CD4-positive, alpha-beta T cell treated with Interleukin-4 for 4 hours (primary cell): ENCODE measurements at places on chromosomes 2 and 18.

DNA sequence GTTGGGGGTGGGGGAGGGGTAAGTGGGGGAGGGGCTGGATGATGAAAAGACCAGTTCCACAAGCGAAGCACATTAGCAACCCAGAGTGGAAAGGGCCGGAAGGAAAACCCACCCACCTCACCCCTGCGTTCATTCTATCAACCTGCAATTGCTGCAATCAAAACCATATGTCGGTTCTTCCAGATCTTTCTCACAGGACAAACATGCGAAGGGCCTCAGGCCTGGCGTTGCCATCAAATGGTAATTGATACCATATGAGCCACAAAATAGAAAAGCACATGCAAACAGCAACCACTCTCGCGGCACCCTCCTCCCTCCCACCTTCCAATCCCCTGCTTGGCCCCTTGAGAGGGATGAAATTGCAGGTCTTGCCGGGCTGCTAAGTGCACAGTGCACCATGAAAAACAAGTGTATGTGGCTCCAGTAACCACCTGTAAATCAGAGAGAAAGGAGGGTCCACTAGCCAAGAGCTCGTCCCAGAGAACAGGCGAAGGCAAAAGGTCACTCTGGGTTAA lies 287.5 kb downstream of the TCF4 start:
- DNase-seq: no peak

- no peak for DNase-seq
Measured at GRCh38 chr2:99861376-99861760, 281.0 kb downstream of the AFF3 start.

DNA sequence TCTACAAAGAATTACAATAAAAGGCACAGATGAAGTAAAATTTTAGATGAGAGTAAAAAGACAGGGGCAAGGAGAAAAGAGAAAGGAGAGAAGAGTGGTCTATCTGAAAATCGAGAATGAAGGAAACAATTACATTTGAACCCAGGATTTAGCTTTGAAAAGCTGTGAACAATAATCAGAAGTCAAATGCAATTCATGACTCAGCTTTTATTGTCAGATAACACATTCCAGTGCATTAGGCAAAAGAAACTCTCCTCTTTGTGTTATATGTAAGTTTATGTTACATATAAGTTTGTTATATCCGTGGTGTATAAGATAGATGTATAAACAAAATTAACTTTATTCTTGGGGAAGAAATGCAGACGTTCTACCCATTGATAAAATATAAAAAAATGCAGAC lies 284.5 kb downstream of the GBX2 start:
- DNase-seq: no peak

- no peak for DNase-seq
Measured at GRCh38 chr18:45236676-45237075, 378.6 kb upstream of the SLC14A2 start.

DNA sequence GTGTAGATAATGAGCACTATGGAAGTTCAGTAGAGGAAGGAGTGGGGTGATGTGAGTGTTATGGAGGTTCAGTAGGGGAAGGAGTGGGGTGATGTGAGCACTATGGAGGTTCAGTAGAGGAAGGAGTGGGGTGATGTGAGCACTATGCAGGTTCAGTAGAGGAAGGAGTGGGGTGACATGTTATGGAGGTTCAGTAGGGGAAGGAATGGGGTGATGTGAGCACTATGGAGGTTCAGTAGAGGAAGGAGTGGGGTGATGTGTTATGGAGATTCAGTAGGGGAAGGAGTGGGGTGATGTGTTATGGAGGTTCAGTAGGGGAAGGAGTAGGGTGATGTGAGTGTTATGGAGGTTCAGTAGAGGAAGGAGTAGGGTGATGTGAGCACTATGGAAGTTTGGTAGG lies 116.3 kb upstream of the SMAD7 start:
- no peak for DNase-seq

DNA sequence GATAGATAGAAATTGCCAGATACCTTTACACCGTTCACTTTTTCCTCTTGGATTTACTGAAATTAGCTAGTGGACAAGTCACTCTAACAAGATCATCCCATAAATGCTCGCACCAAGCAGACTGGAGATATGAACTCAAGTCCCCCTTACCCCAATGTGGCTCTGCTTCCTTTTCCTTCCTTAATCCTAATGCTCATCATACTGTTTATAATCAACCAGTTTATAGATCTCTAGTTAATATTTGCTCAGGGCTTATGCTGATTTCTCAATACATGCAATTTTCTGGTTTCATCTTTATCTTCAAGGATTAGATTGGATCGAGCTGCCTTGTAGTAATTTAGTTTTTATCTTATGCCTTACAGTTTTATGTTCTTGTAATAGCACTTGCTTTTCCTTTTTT lies 318.3 kb upstream of the KLHL29 start:
- DNase-seq: no peak

GRCh38 chr18:30970196-30970816 lies 72.2 kb downstream of the DSC3 start:
- no peak for DNase-seq

- DNase-seq: no peak
Measured at GRCh38 chr2:164134336-164134735, 398.5 kb upstream of the FIGN start.

DNA sequence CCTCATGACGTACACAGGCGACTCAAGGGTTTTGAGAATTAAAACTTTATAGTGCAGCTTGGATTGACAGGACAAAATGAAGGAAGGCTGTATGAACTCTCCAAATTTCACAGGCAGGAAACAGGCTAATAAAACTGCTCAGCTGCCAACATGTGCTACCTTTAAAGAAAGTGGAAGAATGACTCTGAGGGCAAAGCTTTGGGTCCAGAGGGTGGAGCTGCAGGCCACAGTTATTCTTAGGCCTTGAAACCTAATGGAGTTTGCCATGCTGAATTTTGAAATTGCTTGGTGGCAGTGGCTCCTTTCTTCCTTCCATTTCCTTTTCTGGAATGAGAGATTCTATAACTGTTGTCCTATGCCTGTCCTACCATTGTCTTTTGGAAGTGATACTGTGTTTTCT lies 34.8 kb downstream of the HAT1 start:
- no peak for DNase-seq

DNA sequence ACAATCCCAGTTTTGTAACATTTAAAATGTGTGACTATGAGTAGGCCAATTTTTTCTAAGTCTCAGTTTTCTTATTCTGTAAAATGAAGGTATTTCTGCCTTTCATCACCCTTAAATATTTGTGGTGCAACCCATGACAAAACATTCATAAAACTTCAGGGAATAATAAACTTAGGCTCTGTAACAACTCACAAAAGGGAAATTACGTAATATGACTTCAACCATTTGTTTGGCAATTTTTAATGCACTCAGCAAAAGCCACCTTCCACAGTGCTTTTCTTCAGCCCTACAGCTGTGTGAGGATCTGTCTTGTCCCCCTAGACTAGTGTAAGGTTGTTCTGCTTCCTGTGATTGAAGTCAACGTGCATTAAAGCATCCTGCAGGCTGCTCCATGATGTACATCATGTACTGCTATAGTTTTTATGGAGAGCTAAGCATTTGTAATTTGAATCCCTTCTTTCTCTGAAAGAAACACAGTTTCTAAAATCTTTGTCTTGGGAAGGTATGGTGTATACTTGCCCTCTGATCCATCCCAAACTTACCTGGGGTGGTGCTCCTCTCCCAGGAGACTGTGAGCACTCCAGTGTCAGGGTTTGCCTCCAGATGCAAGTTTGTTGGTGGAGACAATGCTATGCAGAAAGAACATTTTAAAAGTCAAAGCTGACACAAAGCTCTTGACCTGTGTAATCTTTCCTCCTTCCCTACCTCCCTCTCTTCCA lies 39.1 kb downstream of the FN1 start:
- no peak for DNase-seq

GRCh38 chr18:48153613-48154481 lies 223.4 kb upstream of the SMAD2 start:
- DNase-seq: no peak
